Smooth muscle cell of trachea (primary cell): ENCODE measurements at places on chromosomes 12 and 14. TPM values are rescaled to one million over a fixed set of nuclear protein-coding genes. Genes with fewer than 3 reads are reported as not detected.

TSPAN19 gene
- total RNA-seq = under 0.01 TPM in 1 of 2 replicates, not detected in the other

PITPNM2 gene
- 16.3 and 16.5 TPM in 2 replicates for total RNA-seq

TEX52 gene
- total RNA-seq = not detected in 2 replicates

APOLD1 gene
- total RNA-seq = 2.6 and 13.7 TPM in 2 replicates

NRIP2 gene
- total RNA-seq = 0.15 and 0.50 TPM in 2 replicates

IL22 gene
- total RNA-seq = not detected in 2 replicates

GPR65 gene
- under 0.01 TPM in 1 of 2 replicates, not detected in the other for total RNA-seq

SAMD15 gene
- 1.2 and 3.3 TPM in 2 replicates for total RNA-seq

ZCRB1 gene
- 24.6 and 35.3 TPM in 2 replicates for total RNA-seq

IL23A gene
- 0.50 and 0.58 TPM in 2 replicates for total RNA-seq

GPRC5D gene
- 0.15 TPM in 1 of 2 replicates, not detected in the other for total RNA-seq

CMA1 gene
- total RNA-seq = not detected in 2 replicates

STON2 gene
- 25.2 and 46.1 TPM in 2 replicates for total RNA-seq

FGFR1OP2 gene
- total RNA-seq = 39.2 and 55.9 TPM in 2 replicates
